Stimulated activated CD8-positive, alpha-beta memory T cell treated with anti-CD3 and anti-CD28 coated beads, Interleukin-2, amount 100 ng/mL, for 1 hour (primary cell): ENCODE measurements at places on chromosomes 1 and 21.

GRCh38 chr1:21149855-21150432, 26.8 kb downstream of the EIF4G3 start:
- no peak for DNase-seq

- DNase-seq, result no peak
Measured at GRCh38 chr1:174000371-174000770, 21.8 kb downstream of the RC3H1 start.

DNA sequence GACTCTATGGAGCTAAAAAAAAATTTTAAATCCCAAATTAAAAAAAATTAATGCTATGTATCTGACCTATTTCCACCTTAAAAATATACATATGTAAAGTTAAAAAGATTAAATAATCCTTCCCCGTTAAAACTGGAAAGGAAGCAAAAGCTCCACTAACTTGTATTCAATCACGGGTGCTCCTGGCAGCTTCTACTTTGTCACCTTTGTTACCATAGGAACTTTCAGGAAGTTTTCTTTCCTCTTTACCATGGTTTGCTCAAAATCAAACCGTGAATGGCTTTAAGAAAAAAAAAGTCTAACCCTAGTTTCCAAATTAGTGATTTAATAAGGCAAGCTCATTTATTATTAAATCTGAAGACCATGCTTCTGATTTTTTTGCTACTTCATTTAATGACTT, 3.5 kb downstream of the GPATCH2 start:
- DNase-seq, result no peak

- DNase-seq, result no peak
Measured at GRCh38 chr21:42567861-42568260, 54.2 kb downstream of the SLC37A1 start.

- no peak for DNase-seq
Measured at GRCh38 chr1:70331962-70332361, 22.6 kb downstream of the ANKRD13C start.

- DNase-seq, result no peak
Measured at GRCh38 chr21:34536820-34537219, 24.8 kb upstream of the KCNE1 start.

DNA sequence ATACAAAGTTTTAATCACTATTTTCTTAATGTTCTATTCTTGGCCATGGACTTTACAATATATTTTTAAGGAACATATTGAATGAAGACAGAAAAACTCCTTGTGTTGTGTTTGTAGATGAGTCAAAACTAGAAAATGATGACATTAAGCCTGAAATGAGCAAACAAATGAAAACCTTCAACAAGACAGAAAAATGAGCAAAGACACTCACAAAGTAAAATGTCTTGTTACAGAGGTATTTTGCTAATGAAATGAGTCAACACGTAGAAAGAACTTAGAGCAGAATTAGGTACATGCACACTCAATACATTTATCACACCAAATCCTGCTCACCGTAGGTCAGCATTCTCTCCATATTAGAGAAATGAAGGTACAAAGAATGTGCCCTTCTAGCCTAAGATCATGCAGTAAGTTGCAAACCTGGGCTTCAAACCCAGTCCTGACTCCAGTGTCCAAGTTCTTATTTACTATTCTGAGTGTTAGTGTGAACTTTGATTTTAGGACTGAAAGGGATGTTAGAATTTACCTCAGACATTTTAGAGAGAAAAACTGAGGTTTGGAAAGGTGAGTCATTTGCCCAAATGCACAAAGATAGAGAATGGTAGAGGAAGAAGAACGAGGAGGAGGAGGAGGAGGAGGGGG, 133.9 kb upstream of the SGIP1 start:
- no peak for DNase-seq

- DNase-seq, result no peak
Measured at GRCh38 chr1:57798543-57798942, 374.7 kb upstream of the DAB1 start.

DNA sequence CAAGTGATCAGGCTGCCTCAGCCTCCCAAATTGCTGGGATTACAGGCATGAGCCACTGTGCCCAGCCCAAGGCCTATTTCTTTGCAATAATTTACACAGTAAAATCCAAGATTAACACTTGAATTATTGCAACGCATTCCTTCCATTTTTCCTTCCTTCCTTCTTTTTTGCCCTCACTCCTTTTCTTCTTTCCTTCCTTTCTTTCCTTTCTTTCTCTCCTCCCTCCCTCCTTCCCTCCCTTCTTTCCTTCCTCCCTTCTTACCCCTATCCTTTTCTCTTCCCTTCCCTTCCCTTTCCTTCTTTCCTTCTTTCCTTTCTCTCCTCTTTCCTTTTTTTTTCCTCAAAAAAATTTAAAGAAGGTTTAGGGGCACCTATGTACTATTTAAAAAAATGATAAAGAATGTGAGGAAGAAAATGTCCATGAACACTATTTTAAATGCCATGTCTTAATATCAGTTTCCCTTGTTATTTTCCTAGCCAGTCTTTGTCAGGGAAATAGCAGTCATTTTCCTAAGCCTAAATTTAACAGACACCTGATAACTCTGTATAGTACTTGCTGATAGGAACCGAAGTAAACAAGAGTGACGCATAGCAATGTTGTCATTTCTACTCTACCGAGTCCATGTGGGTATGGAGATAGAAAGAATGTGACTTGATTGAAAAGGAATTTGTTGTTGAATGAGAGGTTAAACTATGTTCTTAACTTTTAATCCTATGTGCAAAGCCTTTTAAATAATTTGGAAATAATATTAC, 79.8 kb upstream of the HMCN1 start:
- no peak for DNase-seq

DNA sequence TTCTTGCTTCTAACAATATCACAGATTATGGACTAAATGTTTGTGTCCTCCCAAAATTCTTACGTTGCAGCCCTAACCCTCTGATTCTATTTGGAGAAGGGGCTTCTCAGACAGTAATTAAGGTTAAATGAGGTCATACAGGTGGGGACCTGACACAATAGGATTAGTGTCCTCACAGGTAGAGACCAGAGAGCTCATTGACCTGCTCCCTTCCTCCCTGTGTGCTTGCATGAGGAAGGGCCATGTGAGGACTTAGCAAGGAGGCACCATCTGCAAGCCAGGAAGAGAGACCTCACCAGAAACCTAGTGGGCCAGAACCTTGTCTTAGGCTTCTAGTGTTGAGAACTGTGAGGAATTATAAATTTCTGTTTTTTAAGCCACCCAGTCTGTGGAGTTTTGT, 322.6 kb downstream of the SMYD3 start:
- no peak for DNase-seq

GRCh38 chr1:96049759-96050409, 671.7 kb upstream of the PTBP2 start:
- no peak for DNase-seq

- no peak for DNase-seq
Measured at GRCh38 chr1:173191011-173191705, 16.0 kb downstream of the TNFSF4 start.

- DNase-seq, result no peak
Measured at GRCh38 chr1:151475175-151475574, 15.9 kb upstream of the POGZ start.

DNA sequence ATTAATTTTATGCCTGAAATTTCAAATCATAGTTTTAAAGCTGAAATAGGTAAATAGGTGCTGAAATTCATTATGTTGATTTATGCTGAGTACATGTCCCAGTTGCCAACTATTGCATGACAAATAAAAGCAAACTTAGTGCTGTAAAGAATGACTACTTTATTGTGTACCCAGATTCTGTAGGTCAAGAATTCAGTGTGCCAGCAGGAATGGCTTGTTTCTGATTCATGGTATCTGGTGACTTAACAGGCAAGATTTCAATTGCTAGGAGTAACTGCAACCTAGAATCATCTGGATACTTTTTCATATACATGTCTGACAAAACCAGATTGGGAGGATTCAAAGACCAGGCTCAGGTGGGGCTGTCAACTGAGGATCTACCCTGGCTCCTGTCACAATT, 678.4 kb upstream of the ADAMTS5 start:
- no peak for DNase-seq

GRCh38 chr21:42199868-42200463, 19.0 kb upstream of the ABCG1 start:
- DNase-seq, result no peak

DNA sequence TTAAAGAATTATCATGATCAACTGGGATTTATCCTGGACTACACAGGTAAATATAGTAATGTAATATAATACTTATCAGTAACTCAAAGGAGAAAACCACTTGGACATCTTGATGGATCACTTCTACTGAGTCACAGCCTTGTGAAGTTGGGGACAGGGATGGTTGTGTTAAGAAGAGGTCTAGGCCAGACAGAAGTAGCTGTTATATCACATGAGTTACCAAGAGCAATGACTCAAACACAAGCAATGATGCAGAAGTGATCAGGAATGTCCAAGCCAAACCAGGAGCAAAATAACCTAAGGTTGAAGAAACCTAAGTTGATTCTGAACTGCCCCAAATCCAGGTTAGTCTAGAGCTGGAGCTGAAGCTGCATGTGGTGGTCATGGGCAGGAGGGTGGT, 424.5 kb upstream of the DAB1 start:
- DNase-seq, result no peak

DNA sequence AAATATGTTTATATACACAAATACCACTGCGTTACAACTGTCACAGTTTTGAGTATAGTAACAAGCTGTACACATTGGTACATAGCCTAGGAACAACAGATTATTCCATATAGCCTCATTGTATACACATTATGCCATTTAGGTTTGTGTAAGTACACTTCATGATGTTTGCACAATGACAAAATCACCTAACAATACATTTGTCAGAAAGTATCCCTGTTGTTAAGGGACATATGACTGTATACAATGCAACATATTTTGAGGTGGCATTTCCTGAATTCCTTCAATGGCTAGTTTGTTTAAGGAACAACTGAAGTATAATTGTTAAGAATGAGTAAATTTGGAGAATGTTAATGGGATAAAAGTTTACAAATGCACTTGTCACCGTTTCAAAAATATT, 19.0 kb downstream of the PLPPR5 start:
- DNase-seq, result no peak

- DNase-seq, result no peak
Measured at GRCh38 chr1:168455764-168456163, 88.0 kb downstream of the XCL2 start.

GRCh38 chr1:191904991-191905390, 253.3 kb upstream of the RGS18 start:
- DNase-seq, result no peak

DNA sequence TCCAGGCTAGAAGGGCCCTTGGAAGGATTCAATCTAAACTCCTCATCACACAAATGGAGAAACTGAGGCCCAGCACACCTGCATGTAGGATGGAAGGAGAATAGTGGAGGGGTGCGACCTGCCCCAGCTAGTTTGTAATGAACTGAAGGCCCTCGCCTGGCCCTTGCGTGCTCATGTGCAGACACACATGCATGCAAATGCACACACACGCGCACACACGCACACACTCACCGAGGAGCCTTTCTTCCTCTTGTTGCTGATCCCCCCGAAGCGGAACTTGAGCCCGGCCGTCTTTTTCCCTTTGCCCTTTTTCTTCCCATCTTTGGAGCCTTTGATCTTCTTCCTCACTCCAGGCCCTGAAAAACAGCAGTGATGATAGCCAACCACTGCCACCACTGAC, 27.9 kb downstream of the CHD5 start:
- no peak for DNase-seq

GRCh38 chr1:13892198-13892597, 192.2 kb downstream of the PRDM2 start:
- no peak for DNase-seq

GRCh38 chr1:204172404-204173029, 6.4 kb upstream of the REN start:
- DNase-seq, result no peak

DNA sequence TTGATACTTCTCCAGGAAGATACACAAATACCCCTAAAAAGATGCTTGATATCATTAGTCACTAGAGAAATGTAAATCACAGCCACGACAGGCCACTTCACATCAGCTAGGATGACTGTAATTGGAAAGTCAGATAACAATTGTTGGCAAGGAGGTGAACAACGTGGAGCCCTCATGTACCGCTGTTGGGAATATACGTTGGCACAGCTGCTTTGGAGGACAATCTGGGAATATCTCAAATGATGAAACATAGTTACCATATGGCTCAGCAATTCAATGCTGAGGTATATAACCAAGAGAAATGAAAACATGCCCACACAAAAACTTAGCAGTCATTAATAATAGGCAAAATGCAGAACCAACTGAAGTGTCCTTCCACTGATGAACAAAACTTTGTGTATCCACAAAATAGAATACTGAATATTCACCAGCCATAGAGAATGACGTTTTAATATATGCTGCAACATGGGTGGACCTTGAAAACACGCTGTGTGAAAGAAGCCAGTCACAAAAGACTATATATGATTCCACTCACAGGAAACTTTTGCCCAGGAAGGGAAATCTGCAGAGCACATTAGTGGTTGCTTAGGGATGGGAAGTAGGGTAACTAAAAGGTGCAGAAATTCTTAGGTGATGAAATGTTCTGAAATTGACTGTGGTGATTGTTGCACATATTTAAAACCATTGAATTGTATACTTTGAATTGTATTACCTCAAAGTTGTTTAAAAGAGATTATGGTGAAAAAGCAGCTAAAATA, 95.4 kb downstream of the AHCTF1 start:
- DNase-seq, result no peak

DNA sequence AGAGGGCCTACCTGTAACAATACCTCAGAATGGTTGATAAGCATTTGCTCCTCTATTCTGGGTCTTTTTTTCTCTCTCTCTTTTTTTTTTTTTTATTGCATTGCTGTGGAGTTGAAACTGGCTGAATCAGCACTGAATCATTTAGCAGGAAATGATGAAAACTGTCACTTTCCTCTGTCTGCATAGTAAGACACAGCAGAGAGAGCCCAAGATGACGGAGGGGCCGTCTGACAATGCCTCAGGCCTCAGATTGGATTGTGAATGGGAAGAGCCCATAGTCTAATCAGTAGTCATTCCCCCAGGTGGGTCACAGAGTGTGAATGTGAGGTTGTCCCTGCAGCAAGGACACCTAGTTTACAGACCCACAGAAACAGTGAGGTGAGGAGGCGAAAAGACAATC, 193.2 kb upstream of the PLXNA2 start:
- DNase-seq, result no peak

DNA sequence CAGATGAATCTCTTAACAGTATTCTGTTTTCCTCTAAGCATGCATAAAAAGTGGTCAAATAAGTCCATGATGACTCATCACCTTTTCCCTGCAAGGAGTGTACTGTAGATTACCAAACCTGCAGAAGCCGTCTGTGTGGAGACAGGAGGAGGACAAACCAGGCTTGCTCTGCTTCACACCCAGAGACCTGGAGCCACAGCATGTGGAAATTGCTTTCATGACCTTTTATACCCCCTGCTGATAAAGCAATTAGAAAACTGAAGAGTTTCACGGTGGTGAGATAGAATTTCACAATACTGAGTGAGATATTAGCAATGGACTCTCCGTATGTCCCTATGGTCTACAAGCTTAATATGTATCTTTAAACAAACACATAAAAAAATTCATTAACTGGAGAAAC, 9.4 kb downstream of the CORT start:
- no peak for DNase-seq

- no peak for DNase-seq
Measured at GRCh38 chr1:243786531-243786930, 63.5 kb downstream of the AKT3 start.

GRCh38 chr1:171754971-171755370, 13.1 kb upstream of the VAMP4 start:
- no peak for DNase-seq
